ENCODE measurements at places on chromosomes 2 and 18.

GRCh38 chr2:37190290-37190689 is 1.8 kb upstream of the SULT6B1 start:
- no peak for DNase-seq

- DNase-seq: no peak
Measured at GRCh38 chr2:204064119-204064518, 127.6 kb downstream of the ICOS start.

- no peak for DNase-seq
Measured at GRCh38 chr18:54052732-54053429, 171.6 kb downstream of the MBD2 start.

DNA sequence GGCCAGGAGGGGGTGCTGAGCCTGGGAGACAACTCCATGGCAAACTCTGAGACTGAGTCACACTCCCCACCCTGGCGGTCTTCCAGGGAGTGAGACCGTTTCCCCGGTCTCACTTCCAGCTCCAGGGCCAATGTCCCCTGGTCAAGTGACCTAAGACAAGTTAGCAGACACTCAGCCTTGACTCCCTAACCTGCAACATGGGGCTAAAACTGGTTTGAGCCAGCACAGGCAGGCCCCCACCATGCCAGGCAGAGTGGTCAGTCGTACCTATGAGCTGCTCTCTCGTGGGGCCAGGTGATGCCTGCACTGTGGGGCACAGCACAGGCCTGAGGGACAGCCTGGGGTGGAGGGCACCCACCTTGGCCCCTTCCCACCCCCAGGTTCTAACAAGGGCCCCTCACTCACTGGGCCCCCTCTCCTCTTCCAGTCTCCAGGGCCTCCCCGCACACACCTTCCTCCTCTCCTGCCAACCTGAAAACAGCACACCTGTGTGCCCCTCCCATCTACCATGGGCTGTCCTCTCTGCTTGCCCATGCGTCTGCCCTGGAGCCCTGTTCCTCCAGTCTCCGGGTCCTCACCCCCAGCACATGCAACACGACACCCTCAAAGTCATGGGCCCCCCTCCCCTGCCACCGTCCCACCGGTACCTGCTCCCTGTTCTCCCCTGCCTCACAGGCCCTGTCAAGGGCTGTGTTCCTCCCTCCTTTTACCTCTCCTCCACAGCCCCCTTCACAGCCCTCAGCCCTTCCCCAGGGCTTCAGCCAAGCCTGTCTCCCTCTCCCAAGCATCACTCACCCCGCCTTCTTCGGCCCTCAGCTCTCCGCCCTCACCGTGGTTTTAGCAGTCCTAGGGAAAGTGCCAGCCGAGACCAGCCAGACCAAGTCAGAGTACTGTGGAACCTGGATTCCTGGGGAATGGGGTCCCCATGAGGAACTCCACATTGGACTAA is 1.6 kb downstream of the GPR17 start:
- DNase-seq: no peak

- no peak for DNase-seq
Measured at GRCh38 chr2:158829167-158829566, 34.0 kb downstream of the DAPL1 start.

- no peak for DNase-seq
Measured at GRCh38 chr2:113602869-113603466, 24.1 kb upstream of the RABL2A start.

- no peak for DNase-seq
Measured at GRCh38 chr2:212794471-212794870, 255.9 kb upstream of the ERBB4 start.

- DNase-seq: no peak
Measured at GRCh38 chr2:205409411-205409810, 272.9 kb upstream of the NRP2 start.

DNA sequence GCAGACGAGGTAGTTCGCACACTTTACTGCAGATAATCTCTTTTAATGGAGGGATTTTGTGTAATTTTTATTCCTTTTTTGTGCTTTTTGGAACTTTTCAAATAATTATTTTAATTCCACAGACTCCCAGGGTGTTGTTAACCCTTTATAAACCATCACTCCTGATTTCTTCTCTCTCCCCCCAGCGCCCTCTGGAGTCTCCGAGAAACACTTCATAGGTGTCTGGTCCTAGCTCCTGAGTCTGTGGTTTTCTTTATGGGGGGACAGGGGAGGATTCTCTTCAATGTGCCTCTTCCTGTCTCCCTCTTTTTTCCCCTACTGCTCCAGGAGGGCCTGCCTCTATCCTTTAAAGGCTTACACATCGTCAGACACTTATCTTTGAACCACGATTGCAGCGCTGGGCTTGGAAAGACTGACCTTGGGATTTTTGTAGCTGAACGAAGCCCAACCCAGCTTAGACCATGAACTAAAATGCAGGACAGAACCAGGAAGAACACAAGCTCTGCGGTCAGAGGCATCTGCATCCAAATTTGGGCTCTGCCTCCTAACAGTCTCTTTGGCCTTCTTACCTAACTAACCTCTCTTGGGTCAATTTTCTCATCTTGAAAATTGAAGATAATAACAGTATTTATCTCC is 7.1 kb upstream of the PKDCC start:
- no peak for DNase-seq

GRCh38 chr2:191352536-191352935 is 107.3 kb downstream of the MYO1B start:
- DNase-seq: no peak

DNA sequence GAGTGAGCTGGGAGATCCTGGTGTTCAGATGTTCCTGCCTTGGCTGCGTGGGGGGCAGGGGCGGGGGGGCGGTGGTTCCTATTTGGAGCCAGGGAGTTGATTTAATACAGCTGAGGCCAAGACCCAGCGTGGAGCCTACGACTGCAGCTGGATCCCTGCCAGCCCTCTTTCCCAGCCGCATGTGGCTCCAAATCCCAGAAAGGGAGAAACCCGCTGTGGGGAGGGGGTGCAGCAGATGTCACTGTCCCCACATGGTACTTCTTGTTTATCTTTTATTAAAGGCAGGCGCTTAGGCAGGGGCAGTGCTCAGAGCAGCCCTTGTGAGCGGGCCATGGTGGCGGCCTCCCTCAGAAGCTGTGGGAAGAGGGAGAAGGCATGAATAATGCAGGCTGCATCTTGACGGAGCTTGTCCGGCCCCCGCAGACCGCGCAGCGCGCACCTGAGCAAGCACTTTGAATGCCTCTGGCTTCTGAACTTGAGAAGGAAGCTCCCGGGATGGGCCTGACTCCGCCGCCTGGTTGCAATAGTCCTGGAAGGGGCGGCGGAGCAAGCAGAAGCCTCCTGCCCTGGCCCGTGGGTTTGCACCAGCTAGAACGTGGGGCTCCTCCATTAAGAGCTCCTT is 112.1 kb downstream of the GLI2 start:
- DNase-seq: no peak

Data from activated naive CD4-positive, alpha-beta T cell treated with Interleukin-2 at 50 U/mL for 16 hours (primary cell).